ENCODE measurements at places on chromosomes 1 and 21.

DNA sequence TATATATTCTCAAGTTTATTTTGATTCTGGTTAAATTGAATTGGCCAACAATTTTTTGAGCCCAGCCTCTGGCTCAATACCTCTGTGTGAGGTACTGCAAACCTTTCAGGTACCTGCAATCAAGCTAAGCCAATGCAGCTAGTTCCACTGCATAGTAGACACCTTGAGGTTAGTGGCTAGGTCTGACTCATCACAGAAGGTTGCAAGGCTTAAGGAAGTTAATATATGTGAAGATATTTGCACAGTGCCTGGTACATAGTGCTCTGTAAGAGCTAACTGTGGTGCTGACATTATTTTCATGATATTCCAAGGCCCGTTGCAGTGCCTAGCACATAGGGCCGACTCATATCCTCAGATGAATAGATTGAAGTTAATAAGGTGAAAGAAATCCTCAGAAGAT is 330.5 kb upstream of the KAZN start:
- no peak for DNase-seq

GRCh38 chr1:93614986-93615581 is 66.6 kb downstream of the BCAR3 start:
- DNase-seq, result no peak

- no peak for DNase-seq
Observed at GRCh38 chr1:58220836-58221472, 325.6 kb downstream of the OMA1 start.

GRCh38 chr1:43668956-43669355 is 19.0 kb downstream of the KDM4A start:
- no peak for DNase-seq

DNA sequence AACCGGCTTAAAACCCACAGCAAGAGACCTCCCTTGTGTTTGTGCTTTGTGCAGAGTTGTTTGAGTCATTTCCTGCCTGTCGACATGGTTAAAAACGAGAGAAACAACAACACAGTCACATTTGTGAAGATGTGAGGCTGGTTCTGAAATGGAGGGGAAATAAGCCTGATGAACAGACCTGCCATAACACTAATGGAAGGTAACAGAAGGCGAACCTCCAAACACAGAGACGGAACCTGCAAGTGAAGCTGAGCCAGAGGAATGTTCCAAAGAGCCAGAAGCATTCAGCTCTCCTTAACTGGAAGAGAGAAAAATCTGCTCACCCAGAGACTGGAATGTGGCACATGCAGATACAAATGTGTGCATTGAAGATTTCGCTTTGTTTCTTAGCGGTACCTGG is 53.2 kb upstream of the RAVER2 start:
- DNase-seq, result no peak

DNA sequence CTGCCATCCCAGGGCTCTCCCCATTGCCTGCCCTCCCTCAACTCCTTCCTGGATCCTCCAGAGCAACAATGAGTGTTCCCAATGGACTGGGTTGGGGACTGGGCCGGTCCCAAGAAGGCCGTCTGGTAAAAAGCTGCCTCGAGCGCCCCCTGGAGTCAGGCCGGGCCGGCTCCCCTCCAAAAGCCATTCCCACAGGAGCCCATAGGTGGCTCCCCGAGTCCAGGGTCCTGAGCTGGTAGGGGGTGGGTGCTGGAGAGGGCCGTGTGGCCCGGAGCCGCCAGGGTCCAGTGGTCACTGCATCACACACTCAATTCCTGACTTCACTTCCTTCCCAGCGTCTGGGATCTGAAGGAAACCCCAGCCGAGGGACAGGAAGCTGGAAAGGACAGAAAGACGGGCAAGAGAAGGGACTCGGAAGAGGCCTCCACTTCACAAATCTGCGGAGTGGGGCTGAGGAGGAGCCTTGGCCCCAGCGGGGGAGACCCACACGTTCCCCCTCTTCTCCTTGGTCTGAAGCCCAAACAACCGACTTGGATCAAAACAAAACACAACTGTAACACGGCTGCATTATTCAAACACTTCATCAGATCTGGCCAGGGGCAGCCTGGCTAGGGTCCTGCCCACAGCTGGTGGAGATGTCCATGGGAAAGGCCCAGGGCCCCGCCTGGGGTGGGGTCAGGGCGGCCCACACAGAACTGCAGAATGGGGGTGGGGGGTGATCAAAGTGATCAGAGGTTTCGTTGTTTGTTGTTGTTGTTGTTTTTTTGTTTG is 10.9 kb upstream of the ALDH4A1 start:
- DNase-seq, result peak; percentile 51

DNA sequence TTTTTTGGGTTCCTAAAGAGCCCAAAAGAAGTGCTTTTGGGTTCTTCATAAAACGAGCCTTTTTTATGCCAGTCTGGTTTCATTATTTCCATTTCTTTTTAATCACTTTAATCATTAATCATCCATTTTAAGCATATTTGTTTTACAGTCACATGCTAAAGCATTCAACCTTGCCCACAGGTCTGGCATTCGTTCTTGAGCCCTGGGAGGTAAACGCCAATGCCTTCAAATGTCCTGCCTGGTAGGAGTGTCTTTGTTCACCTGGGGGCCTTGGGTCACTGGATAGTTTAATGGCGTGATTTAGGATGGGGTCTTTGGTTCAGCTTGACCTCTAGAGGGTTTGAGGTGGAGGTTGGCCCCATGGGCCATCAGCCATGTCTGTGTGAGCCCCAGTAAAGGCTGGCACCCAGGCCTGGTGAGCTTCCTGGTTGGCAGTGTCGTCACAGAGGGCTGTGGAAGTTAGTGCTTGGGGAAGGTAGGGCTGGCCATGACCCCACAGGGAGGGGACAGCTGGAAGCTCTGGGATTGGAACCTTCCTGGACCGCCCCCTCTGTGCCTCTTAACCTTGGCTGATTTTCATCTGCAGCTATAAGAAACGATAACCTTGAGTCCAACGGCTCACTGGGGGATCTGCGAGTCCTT is 20.2 kb downstream of the C1orf174 start:
- no peak for DNase-seq

- no peak for DNase-seq
Observed at GRCh38 chr1:54579337-54579781, 31.3 kb downstream of the ACOT11 start.

- DNase-seq, result peak; percentile 66
Observed at GRCh38 chr1:246497331-246497915, 9.7 kb downstream of the SMYD3 start.

DNA sequence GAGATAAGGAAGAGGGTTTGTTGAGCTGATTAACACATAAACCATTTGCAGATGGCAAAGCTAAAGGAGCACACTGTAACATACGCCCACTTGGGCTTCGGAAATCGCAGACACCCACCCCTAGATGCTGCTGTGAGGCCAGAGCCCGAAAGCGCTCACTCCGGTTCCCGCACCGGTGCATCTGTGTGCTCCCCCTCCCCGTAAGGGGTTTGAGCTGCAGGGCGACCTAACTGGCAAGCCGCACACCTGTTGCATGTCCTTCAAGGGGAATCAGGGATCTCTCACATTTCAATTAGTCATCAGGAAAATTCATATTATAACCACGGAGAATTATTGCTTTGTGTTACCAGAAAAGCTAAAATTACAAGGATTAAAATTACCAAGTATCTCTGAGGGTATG is 1.4 kb upstream of the CFH start:
- no peak for DNase-seq

- DNase-seq, result no peak
Observed at GRCh38 chr21:41210426-41211059, 42.6 kb downstream of the BACE2 start.

DNA sequence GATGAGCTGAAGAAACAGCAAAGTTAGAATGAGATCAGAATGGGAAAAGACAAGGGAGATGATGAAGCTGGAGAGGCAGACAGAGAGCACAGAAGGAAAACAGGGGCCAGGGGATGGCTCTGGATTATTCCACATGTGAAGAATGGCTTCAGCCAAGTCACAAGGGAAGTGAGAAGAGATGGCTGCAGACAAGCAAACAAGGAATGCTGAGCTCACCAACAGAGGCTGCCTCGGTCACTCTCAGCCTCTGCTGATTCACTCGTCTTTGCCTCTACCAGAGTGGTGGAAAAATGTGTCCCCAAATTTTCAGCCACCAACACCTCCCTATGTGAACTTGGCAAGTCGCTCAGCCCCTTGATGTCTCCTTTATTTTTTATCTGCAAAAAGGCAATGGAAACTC is 46.7 kb downstream of the TRABD2B start:
- no peak for DNase-seq

DNA sequence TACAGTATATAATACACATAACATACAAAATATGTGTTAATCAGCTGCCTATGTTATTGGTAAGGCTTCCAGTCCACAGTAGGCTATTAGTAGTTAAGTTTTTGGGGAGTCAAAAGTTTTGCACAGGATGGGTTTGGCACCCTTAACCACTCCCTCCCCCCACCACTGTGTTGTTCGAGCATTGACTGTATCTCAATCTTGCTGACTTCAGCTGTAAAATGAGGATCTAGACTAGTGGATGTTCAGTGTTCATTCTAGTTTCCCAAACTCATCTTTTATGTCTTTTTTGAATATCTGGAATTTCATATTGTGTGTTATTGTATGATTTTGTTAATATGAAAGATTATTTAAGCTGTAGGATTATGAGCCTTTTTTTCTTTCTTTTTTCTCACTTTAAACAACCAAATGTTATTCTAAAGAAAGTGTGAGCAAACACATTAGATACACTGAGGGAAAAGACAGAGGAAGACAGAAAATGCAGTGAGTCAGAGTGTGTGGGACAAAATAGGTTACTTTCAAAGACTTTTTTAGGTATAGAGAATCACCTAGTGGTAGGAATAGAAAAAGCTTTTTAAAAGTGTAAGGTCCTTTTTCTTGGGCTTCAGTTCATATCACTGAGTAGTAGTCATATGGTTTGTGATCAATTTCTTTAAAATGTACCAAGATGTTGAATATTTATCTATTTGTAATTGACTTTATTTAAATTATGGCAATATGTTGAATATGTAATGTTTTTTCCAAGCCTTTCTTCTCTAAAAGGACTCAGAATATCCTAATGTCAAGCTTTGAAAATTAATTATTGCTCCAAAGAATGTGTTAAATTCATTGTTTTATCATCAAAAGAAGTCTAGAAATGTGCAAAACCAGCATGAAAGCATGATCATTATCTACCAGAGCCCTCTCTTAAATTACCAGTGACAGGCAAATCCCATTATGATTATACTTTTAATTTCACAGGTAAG is 17.9 kb upstream of the CENPF start:
- no peak for DNase-seq

DNA sequence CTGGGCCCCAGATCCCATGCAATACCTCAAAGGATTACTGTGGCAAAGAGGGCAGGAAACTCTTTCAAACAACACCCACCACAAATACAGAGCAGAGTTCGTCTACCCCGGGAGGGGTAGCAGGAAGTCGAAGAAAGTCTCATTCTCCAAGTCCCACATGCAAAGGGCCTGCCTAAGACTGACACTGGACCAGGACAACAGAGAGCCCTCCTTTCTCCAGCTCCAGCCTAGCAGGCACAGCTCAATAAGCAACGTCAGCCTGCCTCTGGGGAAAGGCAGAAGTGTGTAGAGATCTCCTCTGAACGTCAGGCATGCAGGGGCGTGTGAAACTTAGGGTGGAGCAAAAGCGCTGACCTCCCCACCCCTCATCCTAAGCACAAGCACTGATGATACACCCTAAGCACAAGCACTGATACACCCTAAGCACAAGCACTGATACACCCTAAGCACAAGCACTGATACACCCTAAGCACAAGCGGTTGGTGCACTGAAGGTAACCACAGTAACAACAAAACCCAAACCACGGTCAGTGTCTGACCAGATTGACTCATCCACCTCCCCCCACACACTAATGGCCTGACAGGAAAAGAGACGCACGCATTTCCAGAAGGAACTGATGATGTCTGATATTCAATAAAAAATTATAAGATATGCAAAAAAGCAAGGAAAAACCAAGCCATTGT is 1.3 kb downstream of the KRTAP12-3 start:
- DNase-seq, result no peak

DNA sequence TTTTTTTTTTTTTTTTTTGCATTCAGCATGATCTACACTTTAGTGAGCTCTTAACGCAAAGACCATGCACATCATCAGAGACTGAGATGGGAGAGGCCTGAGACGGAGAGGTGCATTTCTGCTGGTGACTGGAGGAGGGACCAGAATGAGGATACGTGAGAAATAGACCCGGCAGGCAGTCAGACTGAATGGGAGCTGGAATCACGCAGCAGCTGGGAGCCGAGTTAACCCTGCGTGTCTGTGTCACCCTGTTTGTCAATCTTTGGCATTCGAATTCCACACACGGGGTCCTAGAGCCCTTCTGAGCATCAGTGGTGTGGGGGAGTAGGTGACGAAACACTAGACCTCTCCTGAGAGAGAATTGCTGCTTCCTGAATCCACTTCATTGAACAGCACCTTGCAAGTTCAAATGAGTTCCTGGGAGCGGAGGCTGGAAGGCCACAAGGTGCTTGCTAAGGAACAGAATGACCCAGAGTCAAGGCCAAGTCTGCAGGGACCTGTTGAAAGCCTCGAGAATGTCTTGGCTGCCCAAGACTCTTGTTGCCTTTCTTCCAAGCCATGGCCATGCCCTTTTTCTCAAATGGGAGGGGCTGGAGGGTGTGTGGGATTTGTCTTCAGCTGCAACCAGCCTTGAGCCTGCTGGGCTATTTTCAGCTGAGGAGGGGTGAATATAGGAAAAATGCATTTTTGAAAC is 123.3 kb downstream of the CNIH3 start:
- no peak for DNase-seq

- DNase-seq, result peak; percentile 75
Observed at GRCh38 chr1:151146412-151147131, at the start of gene SEMA6C. SEMA6C (minus strand) TSS chr1:151146631; CDS start chr1:151142621, 4,010 bp downstream.

GRCh38 chr1:218743861-218744505 is 398.8 kb downstream of the TGFB2 start:
- no peak for DNase-seq

- no peak for DNase-seq
Observed at GRCh38 chr1:84347271-84347931, 45.9 kb downstream of the SAMD13 start.

GRCh38 chr1:33228935-33229487 is 27.3 kb upstream of the ZNF362 start:
- peak; percentile 62 for DNase-seq

GRCh38 chr21:42132183-42132582 is 61.1 kb downstream of the UMODL1 start:
- no peak for DNase-seq

GRCh38 chr1:162674034-162674608 is 41.9 kb downstream of the DDR2 start:
- no peak for DNase-seq

- no peak for DNase-seq
Observed at GRCh38 chr1:232697187-232697822, 67.4 kb upstream of the SIPA1L2 start.

DNA sequence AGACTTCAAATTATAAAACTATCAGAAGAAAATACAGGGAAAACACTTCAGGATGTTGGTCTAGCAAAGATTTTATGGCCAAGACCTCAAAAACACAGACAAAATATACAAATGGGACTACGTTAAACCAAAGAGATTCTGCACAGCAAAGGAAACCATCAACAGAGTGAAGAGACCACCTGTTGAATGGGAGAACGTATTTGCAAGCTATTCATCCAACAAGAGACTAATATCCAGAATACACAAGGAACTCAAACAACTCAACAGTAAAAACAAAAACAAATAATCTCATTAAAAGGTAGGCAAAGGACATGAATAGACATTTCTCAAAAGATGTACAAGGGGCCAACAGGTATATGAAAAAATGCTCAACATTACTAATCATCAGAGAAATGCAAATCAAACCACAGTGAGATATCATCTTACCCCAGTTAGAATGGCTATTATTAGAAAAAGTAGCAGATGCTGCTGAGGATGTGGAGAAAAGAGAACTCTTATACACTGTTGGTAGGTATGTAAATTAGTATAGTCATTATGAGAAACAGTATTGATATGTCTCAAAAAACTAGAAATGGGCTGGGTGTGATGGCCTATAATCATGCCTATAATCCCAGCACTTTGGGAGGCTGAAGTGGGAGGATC is 112.6 kb downstream of the LRIG2 start:
- no peak for DNase-seq

All from smooth muscle cell of the brain vasculature (primary cell).